ENCODE measurements at places on chromosomes 16 and 17.

DNA sequence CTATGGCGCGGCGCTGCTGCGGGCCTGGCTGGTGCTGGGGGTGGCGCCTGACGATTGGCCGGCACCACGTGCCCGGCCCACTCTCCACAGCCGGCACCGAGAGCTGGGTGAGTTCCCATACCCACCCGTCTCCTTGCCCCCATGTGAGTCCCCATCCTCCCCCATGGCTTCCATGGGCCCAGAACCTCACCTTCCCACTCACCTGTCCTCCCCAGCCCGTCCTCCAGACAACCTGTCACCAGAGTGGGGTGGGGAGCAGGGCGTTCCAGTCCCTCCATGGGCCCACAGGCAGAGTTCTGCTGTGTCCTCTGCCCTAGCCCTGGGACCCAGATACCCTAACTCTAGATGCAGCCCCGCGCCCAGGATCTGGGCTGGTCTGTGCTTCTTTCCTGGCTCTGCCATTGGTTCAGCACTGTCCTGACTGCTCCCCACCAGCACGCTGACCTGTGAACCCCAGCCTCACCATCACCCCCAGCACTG lies 5.5 kb downstream of the ARMC5 start:
- no peak for DNase-seq

DNA sequence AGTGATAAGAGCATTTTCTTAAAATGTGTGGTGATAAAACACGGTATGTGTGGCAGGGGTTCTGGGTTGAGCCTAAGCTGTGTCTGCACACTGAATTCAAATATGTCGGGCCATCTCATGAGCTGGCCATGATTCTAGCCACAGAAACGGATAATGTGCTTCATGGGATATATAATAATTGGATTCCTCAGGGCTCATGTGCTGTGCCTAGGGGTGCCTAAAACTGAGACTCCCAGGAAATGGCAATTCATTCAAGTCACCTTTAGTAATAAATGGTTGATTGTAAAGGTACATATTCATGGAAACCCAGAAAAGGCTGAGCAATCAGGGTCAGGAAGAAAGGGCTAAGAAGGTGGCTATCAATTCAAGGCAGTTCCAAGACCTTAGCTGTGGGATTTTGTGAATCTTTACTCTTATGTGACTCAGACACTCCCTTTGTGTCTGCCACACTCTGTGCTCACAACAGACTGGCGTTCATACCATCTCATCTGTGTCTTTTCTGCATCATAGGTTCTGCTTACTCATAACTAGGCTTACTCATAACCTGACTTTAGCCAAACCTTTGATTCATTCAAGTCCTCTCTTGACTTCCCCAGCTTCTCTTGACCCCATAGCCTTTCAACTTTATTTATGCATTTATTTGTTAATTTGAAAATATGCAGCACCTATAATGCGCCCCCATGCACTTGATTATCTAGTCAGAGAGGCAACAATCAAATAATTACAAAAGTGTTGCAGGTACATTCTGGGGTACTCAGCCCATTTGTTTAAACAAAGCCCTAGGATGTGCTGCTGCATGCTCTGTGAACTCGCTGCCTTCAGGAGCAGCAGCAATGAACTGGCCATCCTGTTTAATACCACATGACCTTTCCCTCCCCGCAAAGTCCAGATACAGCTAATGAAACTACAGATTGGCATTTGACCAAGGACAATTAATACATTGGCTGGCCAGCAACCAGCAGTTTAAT lies 28.4 kb upstream of the MED13 start:
- DNase-seq: no peak

- no peak for DNase-seq
These were observed 138.0 kb upstream of the NUDT7 start for GRCh38 chr16:77584205-77584859.

- DNase-seq: no peak
These were observed 62.5 kb downstream of the NQO1 start for GRCh38 chr16:69663846-69664245.

- DNase-seq: no peak
These were observed 37.7 kb upstream of the MEAK7 start for GRCh38 chr16:84541999-84542817.

- DNase-seq: peak; percentile 63
These were observed 23.6 kb upstream of the ENPP7 start for GRCh38 chr17:79706931-79707850.

DNA sequence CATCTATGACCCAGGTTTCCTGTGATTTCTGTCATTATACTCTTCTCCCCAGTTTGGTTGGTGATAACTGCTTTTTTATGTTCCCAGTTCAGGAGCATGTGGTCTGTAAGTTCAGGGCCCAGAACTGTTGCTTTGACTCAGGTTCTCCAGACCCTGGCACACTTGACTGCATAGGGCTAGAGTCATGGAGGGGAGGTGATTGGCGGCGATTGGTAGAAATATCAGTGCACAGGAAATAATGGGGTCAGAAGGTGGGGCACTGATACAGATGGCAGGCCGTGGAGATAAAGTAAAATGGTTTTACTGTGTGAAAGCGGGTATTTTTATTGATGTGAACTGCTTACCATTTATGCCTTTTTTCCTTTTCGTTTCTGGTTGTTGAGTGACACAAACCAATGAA lies 28.7 kb downstream of the TAC4 start:
- no peak for DNase-seq

- no peak for DNase-seq
These were observed 84.9 kb upstream of the GNG13 start for GRCh38 chr16:885391-885790.

GRCh38 chr17:30524847-30525246 lies 47.6 kb downstream of the GOSR1 start:
- no peak for DNase-seq

- DNase-seq: no peak
These were observed 8.4 kb downstream of the HOXB4 start for GRCh38 chr17:48569674-48570324.

DNA sequence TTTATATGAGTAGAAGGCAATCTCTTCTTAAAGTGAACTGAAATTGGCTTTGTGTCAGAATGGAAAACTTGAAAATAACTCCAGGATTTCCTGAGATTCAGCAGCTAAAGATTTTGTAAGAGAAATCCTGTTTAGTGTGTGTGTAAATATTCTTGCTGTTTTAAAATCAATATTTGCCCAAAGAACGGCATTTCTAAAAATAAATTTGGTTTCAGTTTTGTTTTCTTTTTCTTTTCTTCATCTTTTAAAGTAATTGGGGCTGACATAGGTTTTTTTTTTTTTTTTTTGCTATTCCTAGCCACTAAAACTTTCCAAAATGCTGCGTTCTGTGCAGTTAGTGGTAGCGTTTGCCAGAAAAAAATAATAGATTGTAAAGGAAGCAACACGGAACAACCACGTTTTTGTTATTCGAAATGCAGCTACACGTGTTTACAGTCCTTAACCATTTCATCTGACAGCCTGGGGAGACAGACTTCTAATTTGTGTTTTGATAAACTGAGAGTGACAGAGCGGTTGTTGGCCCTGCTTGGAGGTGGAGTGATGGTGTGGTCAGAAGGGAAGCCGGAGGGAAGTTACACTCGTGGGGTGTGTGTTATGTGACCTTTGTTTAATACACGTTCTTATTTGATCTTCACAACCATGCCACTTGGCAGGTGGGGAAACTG lies 21.6 kb upstream of the SMPD3 start:
- no peak for DNase-seq

GRCh38 chr17:57726213-57726790 lies 18.8 kb downstream of the CCDC182 start:
- no peak for DNase-seq

DNA sequence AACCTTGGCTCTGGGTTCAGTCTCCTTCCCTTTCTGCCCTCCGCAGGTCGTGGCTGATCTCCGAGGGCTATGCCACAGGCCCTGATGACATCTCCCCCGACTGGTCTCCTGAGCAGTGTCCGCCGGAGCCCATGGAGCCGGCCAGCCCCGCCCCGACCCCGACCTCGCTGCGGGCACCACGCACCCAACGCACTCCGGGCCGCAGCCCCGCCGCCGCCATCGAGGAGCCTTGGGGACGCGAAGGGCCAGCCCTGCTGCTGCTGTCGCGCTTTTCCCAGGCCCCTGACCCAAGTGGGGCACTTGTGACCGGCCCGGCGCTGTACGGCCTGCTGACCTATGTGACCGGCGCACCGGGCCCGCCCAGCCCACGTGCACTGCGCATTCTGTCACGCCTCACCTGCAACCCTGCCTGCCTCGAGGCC lies 5.1 kb downstream of the ARMC5 start:
- DNase-seq: no peak

DNA sequence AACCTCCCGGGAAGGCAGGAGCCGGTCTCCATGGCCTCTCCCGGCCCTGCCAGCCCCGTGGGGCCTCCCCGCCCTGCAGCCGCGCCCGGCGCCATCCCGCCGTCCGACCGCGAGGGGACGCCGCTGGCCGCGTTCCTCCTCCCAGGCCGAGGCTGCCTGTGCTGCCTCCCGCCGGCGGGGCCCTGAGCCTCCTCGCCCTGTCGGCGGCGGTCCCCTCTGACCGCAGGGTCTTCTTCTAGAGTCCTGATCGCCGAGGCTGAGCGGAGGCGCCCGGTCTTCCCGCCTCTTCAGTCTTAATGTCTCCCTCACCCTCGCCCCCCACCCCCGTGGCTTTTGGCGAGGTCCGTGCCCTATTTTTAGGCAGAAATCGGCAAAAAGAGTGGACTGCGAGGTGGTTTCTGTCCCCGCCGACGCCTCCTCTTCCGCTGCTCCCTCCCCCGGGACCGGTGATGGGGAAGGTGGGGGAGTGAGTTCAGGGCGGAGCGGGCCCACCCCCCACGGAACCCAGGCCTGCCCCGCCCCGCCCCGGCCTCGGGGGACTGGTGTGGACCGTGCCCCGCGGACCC lies 794 bp upstream of the CPNE7 start:
- DNase-seq: no peak

GRCh38 chr16:57690782-57691471 lies 3.7 kb upstream of the DRC7 start:
- DNase-seq: no peak

DNA sequence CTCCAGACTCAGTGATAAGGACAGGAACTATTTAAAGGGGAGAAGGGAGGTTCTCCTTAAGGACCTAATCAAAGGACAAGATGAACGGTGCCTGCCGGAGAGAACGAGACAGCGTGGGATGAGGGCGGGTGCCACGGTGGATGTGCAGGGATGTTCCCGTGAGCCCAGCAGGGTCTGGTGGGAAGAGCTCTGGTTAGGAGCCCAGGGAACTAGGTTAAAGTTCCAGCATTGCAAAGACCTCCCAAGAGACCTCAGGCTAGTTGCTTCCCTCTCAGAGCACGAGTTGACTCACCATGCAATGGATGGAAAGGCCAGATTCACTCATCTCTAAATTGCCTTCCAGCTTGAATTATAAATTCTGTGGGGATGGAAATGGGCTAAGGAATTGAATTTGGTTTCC lies 14.7 kb downstream of the CCR7 start:
- peak; percentile 41 for DNase-seq

- DNase-seq: no peak
These were observed 427 bp upstream of the NLK start for GRCh38 chr17:28041844-28042656.

GRCh38 chr16:72932677-72933335 lies 115.1 kb downstream of the ZFHX3 start:
- DNase-seq: no peak

GRCh38 chr16:23694644-23695373 lies 16.1 kb downstream of the PLK1 start:
- DNase-seq: no peak

GRCh38 chr17:37570527-37571093 lies 38.6 kb downstream of the SYNRG start:
- peak; percentile 46 for DNase-seq

GRCh38 chr16:66746682-66747081 lies 4.7 kb downstream of the DYNC1LI2 start:
- DNase-seq: no peak

GRCh38 chr17:18102640-18103039 lies 5.9 kb upstream of the MYO15A start:
- no peak for DNase-seq

- DNase-seq: peak; percentile 95
These were observed at the start of the genes CCT6B and ZNF830 for GRCh38 chr17:34961093-34961911. Gene CCT6B (minus strand): TSS chr17:34961460. CDS start chr17:34961393, 67 bp downstream. Gene ZNF830 (plus strand): TSS chr17:34961540. CDS start chr17:34961567, 27 bp downstream.

GRCh38 chr17:78316867-78317789 lies 42.7 kb downstream of the SOCS3 start:
- no peak for DNase-seq

DNA sequence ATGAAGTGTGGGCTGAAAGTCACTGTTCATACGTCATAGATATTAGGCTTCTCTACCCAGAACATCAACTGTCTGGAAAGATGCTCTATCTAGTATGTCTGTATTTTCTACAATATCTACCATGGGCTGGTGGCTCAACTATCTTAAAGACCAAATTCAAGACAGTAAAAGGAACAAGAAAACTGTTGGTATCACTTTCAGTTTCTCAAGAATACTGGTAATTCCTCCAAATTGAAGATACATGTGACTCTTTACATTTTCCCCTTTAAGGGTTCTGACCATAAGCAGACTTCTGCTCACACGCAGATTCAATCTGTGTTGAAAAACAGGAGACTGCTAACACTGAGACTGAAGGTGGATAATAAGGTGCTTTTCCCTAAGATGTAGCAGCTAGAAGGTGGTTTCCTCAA lies 24.2 kb downstream of the XPO6 start:
- no peak for DNase-seq

- no peak for DNase-seq
These were observed 1386.5 kb upstream of the CDH8 start for GRCh38 chr16:63422715-63423114.

DNA sequence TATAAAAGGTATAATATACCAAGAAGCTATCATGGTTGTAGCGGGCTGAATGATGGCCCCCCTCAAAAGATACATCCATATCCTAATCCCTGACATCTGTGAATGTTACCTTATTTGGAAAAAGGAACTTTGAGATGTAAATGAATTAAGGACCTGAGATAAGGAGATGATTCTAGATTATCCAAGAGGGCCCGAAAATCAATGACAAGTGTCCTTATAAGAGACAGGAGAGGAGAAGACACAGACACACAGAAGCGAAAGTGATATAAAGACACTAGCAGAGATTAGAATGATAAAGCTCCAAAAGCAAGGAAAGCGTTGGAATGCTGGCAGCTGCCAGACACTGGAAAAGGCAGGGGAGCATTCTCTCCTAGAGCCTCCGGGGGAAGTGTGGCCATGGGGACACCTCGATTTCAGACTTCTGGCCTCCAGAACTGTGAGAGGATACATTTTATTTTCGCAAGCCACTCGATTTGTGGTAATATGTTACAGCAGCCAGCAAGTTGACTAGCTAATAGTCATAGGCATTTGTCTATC lies 12.5 kb upstream of the GP1BA start:
- DNase-seq: no peak

- DNase-seq: no peak
These were observed 66.8 kb downstream of the CNGB1 start for GRCh38 chr16:57904101-57904500.

GRCh38 chr16:23119570-23119969 lies 29.7 kb downstream of the USP31 start:
- DNase-seq: no peak

GRCh38 chr17:21285164-21286065 lies 904 bp downstream of the MAP2K3 start:
- DNase-seq: no peak

All from right forelimb (tissue), 1 donor.